ENCODE measurements at places on chromosomes 7 and 10.

DNA sequence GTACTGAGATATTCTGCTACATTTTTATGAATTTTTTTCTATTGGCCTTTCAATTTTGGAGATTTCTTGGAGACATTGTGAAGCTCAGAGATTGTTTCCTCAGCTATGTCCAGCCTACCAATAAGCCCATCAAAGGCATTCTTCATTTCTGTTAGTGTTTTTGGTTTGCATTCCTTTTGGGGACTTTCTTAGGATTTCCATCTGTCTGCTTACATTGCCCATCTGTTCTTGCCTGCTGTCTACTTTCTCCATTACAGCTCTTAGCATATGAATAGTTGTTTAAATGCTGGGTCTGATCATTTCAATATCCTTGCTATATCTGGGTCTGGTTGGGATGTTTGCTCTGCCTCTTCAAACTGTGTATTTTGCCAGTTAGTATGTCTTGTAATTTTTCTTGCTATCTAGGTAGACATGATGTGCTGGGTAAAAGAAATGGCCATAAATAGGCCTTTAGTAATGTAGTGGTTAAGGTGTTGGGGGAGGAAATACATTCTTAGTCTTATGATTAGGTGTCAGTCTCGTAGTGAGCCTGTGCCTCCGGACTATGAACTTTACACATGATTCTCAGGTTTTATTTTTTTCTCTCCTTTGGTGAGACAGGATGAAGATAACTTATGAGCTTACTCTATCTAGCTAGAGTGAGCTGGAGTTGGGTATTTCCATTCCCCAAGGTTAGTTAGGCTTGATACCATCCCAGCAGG lies 32.6 kb upstream of the NME8 start:
- no peak for DNase-seq

- no peak for DNase-seq
Measured at GRCh38 chr10:117594722-117595121, 52.2 kb downstream of the EMX2 start.

GRCh38 chr10:5623081-5623748 lies 43.2 kb downstream of the ASB13 start:
- DNase-seq: peak; percentile 17

- DNase-seq: no peak
Measured at GRCh38 chr10:108612485-108612884, 1310.8 kb downstream of the XPNPEP1 start.

GRCh38 chr10:72637398-72637857 lies 11.5 kb upstream of the MICU1 start:
- no peak for DNase-seq

DNA sequence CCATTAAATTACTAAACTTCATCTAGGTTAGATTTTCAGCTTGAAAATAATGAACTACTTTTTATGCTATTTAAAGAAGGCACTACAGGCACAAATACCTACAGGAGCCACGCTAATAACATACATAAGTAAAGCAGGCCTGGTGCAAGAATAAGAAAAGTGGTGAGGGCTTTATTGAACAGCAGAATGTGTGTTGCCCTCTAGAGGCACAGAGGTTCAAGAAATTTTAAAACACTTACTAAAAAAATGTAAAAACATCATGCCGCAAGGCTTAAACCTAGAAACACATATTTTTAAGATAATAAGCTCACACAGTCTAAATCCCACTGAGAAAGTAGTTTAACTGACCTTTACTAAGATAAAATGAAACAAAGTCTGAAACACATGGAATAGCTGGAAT lies 20.3 kb downstream of the CACUL1 start:
- no peak for DNase-seq

- DNase-seq: no peak
Measured at GRCh38 chr10:91341686-91342085, 68.5 kb upstream of the HECTD2 start.

- DNase-seq: no peak
Measured at GRCh38 chr7:33841705-33842129, 63.6 kb upstream of the BMPER start.

- no peak for DNase-seq
Measured at GRCh38 chr7:71555758-71556157, 423.8 kb downstream of the GALNT17 start.

DNA sequence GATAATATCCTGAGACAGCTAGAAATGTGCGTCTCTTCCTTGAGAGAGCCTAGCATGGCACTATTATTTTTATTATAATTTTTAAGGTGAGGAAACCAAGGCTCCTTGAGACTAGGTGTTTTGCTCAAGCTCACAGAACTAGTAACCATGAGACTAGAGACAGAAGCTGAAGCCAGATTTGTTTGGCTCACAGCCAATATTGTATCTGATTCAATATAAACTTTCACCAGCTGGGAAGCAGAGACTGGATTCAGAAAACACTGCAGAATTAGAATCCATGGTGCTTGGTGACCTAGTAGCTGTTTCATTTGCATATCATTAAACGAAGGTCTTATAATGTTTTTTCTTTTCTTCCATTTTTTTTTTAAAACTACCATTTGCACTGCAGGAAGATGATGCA lies 64.4 kb downstream of the DNAJB9 start:
- no peak for DNase-seq

DNA sequence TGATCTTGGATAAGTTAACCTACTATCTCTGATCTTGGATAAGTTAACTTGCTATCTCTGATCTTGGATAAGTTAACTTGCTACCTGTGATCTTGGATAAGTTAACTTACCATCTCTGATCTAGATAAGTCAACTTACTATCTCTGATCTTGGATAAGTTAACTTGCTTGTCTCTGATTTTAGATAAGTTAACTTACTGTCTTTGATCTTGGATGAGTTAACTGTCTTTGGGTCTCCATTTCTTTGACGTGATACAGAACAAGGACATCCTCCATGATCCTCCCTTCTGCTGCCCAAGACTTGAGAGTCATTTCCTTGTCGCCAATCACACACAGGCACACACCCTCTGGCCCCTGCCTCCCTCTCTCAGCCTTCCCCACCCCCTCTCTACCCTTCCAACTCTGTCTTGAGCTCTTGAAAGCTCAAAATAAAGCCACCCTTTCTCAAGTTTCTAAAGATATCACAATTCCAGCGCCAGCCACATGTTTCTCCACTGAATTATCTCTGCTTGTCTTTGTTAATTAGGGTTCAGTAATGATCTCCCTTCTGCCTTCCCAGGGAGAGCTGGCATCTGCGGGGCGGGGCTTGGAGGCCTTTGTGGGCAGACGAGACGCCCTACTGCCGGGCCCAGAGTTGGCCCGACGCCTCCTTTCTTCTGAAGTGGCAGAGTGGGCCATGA lies 85.1 kb upstream of the GTF2I start:
- DNase-seq: peak; percentile 17

- DNase-seq: no peak
Measured at GRCh38 chr7:22074897-22075296, 129.2 kb upstream of the CDCA7L start.

- DNase-seq: no peak
Measured at GRCh38 chr10:80429521-80429973, 21.2 kb downstream of the PRXL2A start.

GRCh38 chr7:36040679-36041078 lies 112.4 kb upstream of the EEPD1 start:
- DNase-seq: no peak

DNA sequence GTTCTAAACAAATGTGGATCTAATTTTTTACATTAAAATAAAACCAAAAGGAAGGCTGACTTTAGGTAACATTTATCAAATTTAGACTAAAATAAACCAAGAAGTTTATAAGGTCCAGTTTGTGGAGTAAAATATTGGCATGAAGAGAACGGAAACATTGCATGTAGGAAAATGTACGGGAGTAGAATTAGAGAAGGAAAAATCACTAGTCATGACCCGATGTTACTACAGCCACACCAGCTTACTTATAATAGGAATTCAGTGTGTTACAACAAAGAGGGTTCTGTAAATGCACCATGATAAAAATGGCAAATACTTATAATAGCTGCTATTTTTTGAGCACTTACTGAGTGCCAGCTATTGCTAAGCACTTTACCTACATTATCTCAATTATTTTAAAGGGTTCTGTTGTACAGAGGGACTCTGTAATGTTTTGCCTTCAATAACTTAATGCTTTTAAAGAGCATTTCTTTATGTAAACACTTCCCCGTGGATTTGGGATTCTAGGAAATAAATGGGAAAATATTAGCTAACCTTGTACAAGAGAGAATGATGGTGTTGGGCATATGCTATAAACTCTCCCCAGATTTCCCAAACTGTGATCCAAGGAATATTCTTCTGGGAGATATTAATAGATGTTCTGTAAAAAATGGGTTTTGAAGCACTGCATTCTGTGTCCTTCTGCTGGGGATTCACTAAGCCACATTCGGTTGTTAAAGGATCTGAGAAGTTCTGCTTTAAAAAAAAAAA lies 296.7 kb downstream of the BBS9 start:
- peak; percentile 1 for DNase-seq

GRCh38 chr7:153258686-153259085 lies 499.1 kb downstream of the ACTR3B start:
- DNase-seq: no peak

- DNase-seq: no peak
Measured at GRCh38 chr7:903921-904755, 27.8 kb downstream of the GET4 start.

DNA sequence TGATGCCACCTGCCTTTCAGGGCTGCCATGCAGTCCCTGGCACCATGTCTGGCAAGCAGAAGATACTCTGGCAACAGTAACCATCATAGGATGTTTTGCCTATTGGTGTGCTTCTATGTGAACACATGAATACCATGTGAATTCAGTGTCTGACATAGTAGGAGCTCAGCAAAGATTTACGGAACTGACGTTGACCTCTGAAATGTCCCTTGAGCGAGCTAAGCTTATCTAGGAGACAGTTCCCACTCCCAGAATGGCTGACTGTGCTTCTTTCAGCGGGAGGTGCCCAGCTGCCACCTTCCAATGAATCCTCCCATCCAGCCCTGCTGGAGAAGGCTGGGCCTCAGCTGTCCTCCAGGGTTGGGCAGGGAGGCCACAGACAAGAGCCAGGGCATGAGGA lies 71.2 kb upstream of the LRRC18 start:
- no peak for DNase-seq

DNA sequence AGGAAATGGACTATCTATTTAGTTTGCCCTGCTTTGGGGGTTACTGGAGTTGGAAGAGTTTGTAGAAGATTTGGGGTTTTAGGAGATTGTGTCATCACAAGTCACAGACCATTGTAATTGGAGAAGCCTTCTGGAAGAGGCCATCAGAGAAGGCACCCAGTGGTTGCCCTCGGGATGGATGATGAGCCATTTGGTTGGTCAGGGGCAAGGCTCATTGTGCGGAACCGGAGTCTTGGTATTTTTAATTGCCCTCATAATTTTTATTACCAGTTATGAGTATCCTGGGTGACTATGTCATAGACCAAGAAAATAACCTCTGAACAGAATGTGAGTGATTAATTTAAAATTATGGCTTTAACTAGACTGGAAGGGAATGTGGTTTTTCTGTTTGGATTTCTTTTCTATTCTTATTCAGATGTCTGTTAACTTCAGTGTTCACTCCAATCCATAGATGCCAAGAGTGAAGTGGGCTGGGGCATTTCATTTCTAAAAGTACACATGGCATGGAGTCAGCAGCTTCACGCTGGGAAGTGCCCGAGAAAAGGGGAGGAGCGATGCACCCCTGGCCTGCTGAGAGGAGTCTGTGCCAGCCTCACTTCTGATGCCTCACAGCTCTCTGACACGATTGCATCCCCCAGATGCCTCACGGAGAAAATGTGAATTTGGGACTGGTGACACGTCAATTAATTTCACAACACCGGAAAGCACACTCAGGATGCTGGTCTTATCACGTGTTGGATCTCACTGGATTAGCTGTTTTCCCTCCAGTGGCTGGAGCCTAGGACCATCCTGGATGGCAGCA lies 225.6 kb upstream of the IGFBP3 start:
- DNase-seq: no peak

DNA sequence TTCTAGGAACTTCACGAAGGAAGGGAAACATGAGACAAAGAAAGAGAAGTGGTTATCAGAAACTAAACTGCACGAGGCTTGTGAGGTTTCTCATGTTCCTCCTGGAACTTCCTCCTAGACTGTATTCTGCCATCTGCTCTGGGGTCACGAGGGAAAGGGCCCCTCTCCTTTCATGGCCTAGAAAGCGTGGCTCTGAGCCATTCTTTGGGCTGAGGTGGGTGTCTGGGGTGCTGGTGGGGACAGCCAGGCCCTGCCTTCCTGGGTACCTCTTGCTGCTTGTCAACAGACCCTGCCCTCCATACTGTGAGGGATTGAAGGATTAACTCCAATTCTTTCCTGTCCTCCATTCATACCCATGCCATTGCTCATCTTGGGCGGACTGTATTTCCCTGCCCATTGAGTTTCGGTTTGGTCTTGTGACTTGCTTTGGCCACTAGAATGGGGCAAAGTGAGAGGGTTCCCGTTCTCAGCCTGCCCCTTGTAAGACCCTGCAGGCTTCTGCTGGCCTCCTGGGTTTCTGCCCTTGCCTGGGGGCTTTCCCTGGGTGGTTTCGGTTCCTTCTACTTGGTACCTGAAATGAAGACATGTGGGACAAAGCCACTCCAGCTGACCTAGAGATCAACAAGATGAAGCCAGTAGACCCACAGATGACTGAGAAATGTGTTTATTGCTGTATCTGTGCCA lies 14.9 kb upstream of the GIMAP8 start:
- DNase-seq: no peak

- DNase-seq: no peak
Measured at GRCh38 chr10:119772334-119772733, 46.5 kb downstream of the INPP5F start.

GRCh38 chr10:78203915-78204818 lies 170.5 kb downstream of the RPS24 start:
- DNase-seq: no peak

DNA sequence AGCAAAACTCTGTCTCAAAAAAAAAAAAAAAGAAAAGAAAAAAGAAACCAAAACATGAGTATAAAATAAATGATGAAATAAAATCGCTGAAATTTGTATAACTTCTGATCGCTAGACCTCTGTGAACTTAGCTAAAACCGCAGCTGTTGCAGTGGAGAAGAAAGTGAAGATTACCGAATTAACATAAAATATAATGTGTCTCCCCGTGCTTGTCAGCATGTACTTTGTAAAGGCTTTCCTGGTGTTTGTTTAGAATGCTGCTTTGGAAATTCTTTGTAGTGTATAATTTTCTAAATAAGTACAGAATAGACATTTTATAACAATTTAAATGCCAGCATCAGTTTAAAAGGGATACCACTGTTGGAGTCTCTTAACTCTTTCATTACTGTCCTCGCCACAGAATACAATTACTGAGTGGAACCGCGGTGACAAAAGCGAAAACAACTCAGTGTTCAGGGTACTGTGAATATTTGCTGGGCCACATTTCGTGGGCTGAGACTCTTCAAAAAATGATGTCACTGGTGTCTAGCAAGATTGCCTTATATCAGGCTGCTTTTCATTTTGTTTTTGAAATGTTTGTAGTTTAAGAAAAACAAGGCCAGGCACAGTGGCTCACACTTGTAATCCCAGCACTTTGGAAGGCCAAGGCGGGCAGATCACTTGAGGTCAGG lies 167.7 kb downstream of the NSUN6 start:
- DNase-seq: peak; percentile 48

DNA sequence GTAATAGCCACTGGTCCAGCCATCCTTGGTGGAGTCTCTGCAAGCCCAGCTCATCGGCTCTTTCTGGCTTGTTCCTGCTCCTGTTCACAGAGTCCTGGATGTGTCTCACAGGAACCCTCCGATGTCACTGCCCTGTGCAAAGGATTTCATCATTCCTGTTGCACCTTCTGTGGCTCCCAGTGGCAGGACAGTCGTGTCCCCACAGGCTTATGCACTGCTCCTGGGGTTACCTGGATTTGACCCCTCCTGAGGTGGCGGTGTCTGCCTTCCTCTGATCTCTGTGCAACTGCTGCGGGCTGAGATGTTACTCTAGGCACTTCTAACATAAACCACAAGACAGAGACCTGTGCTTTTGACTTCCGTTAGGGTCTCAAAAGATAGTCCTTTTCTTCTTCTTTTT lies 30.6 kb downstream of the APBB1IP start:
- no peak for DNase-seq

GRCh38 chr7:15461576-15461975 lies 100.2 kb downstream of the AGMO start:
- no peak for DNase-seq
